ENCODE measurements at places on chromosomes 4 and X. TPM values are rescaled to one million over a fixed set of nuclear protein-coding genes. Genes with fewer than 3 reads are reported as not detected.

The MXRA5 gene
- 26.8 TPM for total RNA-seq

The PAQR3 gene
- total RNA-seq = 19.1 TPM

The CNOT6L gene
- 22.4 TPM for total RNA-seq

The TMEM156 gene
- total RNA-seq = not detected

The CXorf49B gene
- total RNA-seq = not detected

The PRKG2 gene
- 23.3 TPM for total RNA-seq

The SMIM10L2A gene
- total RNA-seq = 1.2 TPM

The MUC7 gene
- total RNA-seq = not detected

The PAGE1 gene
- not detected for total RNA-seq

The SPANXN1 gene
- total RNA-seq = not detected

The BEND2 gene
- not detected for total RNA-seq

The TLR6 gene
- total RNA-seq = 1.3 TPM

The CRLF2 gene
- total RNA-seq = not detected

The XK gene
- total RNA-seq = under 0.01 TPM

The LDB2 gene
- 177 TPM for total RNA-seq

The APBB2 gene
- 19.6 TPM for total RNA-seq

The PFKFB1 gene
- total RNA-seq = not detected

The PTPN13 gene
- 68.5 TPM for total RNA-seq

The USP9X gene
- total RNA-seq = 123 TPM

The TMEM128 gene
- total RNA-seq = 24.6 TPM

The PRPS1 gene
- total RNA-seq = 33.6 TPM

The POF1B gene
- not detected for total RNA-seq

The ARFIP1 gene
- 61.2 TPM for total RNA-seq

The PACRGL gene
- total RNA-seq = 25.6 TPM

The SPCS3 gene
- total RNA-seq = 90.2 TPM

The WWC2 gene
- 22.7 TPM for total RNA-seq

The TECRL gene
- total RNA-seq = not detected

The TLR8 gene
- total RNA-seq = not detected

The NAP1L3 gene
- total RNA-seq = 4.9 TPM

The CLGN gene
- 11.6 TPM for total RNA-seq

The TMPRSS11A gene
- total RNA-seq = not detected

The WNK3 gene
- 0.17 TPM for total RNA-seq

The LEF1 gene
- total RNA-seq = not detected

The TMSB15B gene
- total RNA-seq = 9.9 TPM

The RRH gene
- total RNA-seq = 0.17 TPM

The SHISA3 gene
- 0.17 TPM for total RNA-seq

The GAGE12J gene
- not detected for total RNA-seq

The ABRAXAS1 gene
- 23.8 TPM for total RNA-seq

The GIMD1 gene
- not detected for total RNA-seq

The ARX gene
- not detected for total RNA-seq

The SYN1 gene
- total RNA-seq = 0.33 TPM

The GUCY1A1 gene
- total RNA-seq = 4.0 TPM

The TCP11X2 gene
- not detected for total RNA-seq

All from smooth muscle cell of trachea (primary cell).